MV-4-11 (cell line): ENCODE measurements at places on chromosomes 5 and 9.

DNA sequence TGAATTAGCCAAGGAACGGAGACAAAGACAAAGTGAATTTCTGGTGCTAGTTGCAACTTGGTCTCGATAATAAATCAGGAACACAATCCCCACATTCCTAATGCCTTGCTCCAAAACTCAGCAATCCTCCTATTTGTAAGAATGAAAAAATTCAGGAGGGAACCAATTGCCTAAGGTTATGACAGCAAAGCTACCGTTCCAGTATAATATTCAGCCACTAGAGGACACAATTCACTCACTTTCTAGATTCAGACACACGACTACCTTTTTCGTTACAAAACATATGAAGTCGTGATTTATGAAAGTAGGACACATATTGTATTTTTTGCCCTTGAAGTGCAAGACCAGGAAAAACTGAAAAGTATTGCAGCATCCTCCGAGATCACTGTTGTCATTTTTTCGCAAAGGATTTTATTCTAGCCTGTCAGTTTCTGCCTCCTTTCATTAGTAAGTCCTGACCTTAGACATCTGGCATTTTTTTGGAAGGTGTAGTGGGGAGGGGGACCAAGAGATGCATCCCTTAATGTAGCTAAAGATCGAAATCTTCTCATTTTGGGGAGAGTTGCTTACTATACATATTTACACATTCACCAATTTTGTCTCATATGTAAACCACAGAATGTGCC is 133.1 kb downstream of the DOCK8 start:
- no peak for DNase-seq

DNA sequence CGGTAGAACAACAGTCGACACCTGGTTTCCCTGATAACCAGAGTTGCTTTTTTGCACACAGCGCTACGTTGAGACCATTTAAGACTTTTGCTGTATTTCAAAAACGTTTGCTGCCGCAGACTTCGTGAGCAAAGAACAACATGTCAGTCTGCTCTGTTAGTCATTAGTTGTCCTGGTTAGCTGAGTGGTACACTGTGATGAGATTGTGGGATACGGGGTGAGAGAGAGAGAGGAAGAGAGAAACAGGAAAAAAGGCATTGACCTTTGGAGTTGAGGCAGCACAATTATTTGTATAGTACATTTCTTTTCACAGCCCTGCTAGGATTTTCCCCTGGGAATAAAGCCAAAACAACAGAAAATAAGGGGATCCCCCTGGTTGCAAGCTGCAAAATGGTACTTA is 306.1 kb upstream of the WWC1 start:
- no peak for DNase-seq

GRCh38 chr5:118984602-118985001 is 3.7 kb downstream of the DTWD2 start:
- no peak for DNase-seq

DNA sequence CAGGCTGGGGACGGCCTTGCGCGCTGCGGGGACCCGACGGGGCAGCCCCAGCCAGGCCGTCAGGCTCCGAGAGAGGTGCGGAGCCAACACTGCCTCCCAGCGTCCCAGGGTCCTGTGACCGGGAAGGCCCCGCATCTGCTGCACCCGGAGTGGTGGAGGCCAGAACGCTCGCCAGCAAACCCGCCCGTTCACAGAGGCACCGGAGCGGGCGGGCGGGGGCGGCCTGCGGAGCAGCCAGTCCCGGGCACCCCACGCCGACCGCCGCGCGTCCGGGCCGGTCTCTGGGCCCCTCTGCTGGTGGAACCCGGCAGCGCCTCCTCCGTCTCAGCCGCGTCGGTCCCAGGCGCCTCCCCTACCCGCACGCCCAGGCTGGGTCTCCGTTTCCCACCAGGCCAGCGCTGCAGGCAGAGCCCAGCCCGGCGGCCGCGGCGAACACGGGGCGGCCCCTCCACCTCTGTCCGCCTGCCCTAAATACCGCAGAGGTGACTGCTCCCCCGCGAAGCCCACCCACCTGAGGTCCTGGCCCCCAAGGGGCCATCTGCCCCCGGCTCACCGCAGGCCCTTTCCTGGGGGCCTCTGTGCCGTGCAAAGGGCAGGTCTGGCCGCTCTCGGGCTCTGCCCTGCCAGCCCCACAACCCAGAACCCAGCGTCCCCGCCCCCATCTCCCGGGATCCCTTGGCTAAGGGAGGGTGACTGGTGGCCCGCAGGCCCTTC is 15.9 kb downstream of the EXD3 start:
- DNase-seq: peak; percentile 13

GRCh38 chr9:36149197-36149596 is 12.7 kb downstream of the GLIPR2 start:
- DNase-seq: no peak

- DNase-seq: no peak
Measured at GRCh38 chr5:132751444-132751843, 4.2 kb downstream of the CCNI2 start.

DNA sequence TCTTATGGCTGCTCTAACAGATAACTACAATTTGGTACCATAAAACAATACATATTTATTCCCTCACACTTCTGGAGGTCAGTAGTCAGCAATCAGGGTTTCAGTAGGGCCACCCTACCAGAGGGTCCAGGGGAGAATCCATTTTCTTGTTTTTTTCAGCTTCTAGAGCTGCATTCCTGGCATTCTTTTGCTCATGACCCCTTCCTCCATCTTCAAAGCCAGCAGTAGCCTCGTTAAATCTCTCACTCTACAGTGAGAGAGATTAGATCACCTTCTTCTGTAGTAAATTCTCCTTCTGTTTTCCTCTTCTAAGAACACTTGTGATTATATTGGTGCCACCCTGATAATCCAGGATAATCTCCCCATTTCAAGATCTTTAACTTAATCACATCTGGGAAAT is 187.4 kb downstream of the RFK start:
- no peak for DNase-seq

DNA sequence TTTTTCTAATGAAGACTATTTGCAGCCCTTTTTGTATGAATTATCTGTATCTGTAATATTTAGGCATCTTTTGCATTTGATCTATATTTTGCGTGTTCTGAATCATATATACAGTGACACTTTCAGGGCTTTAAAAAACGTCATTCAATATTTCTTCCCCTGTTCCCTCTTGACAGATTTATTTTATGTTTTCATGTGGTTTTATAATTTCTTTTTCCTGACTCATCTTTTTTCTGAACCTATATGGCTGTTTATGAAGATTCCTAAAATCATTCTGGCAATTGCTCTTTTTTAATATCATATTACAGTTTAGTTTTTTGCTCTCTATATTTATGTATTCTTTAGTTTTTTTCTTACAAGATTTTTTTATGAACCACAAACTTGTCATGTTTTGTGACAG is 67.6 kb downstream of the SMARCA2 start:
- no peak for DNase-seq
